ENCODE measurements at places on chromosomes 5 and 9.

GRCh38 chr9:16342246-16343020 is 528.0 kb downstream of the BNC2 start:
- no peak for DNase-seq

- no peak for DNase-seq
These were observed 26.4 kb downstream of the AMBP start for GRCh38 chr9:114051706-114052105.

GRCh38 chr9:107615321-107615720 is 125.8 kb upstream of the KLF4 start:
- no peak for DNase-seq

GRCh38 chr5:148981353-148981752 is 81.5 kb downstream of the SH3TC2 start:
- no peak for DNase-seq

- DNase-seq: no peak
These were observed 602.2 kb downstream of the BNC2 start for GRCh38 chr9:16268067-16268881.

DNA sequence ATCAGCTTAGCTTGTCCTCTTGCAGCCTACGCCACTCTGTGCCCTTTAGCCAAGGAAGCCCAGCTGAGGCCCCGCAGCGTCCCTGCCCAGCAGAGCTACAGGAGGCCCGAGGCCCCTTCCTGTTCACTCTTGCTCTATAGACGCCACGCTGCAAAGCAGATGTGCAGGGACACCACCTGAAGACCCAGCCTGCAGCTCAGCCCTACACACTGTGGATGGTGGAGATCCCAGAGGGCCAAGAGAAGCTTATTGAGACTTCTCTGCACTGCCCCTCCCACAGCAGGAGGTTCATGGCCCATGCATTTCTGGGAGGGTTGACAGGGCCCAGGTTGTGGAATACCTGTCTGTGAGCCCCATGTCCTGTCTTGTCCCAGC is 33.6 kb downstream of the IRF1 start:
- DNase-seq: no peak

DNA sequence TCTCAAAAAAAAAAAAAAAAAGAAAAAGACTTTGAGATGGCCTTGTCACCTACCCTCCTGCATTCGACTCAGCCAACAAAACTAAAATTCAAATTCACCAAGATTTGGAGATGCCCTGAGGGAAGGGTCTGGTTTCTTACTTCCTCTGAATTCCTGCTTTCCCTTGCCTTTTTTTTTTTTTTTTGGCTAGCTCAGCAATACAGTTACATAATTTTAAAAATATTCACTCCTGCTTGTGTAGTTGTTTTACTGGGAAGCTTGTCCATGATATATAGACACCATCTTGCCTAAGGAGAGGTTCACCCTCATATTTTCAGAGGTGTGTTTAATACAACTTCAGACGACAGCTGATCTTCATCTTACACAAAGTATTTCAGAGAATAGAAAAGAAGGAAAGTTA is 21.3 kb upstream of the SERINC5 start:
- no peak for DNase-seq

DNA sequence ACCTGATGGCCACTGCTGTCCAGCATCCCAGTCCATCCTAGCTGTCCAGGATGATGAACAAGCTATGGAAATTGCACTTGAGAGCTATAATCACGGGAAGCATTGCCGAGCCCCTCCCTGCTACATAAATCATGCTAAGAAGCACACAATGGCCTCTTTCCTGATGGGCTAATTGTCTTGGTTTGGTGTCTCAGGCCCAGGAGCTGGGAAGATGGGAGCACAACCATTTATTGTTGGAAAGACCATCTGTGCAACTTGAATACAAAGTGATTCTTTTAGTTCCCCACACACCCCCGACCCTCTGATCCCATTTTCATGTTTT is 80.4 kb downstream of the RGS3 start:
- no peak for DNase-seq

- no peak for DNase-seq
These were observed 621 bp upstream of the GCNT4 start for GRCh38 chr5:75053054-75053303.

DNA sequence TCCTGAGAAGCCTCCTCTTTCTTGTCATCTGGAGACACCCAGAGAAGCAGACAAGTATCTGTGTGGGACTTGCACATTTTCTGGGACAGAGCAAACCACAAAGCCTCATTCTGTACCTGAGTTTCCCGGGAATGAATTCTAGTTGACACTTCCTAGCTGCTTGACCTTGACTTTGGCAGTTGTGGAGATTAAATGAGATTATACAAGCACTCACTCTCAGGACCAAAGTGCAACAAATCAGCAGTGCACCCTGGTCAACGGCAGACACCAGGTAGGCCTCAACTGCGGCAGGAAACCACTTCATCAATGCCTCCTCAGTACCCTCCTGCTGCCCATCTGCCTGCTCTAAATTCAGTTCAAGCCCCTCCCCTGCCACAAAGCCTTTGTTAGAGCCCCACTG is 114.7 kb upstream of the PANK3 start:
- no peak for DNase-seq

DNA sequence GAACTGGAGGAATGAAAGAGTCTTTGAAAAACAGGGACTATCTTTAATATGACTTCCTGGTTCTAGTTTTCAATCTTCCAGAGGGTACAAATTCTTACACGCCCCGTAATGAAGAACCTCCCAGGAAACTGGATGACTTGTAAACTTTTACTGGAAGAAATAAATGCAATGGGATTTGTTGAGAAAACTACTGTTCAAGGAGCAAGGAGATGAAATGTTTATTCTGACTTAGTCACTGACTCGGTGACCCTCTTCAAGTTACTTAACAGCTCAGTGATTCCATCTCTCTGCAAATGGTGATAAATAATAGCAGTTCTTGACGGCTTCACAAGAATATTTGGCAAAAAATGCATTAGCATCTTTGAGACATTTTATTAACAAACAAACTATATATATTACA is 858.6 kb downstream of the PTPRD start:
- DNase-seq: no peak

DNA sequence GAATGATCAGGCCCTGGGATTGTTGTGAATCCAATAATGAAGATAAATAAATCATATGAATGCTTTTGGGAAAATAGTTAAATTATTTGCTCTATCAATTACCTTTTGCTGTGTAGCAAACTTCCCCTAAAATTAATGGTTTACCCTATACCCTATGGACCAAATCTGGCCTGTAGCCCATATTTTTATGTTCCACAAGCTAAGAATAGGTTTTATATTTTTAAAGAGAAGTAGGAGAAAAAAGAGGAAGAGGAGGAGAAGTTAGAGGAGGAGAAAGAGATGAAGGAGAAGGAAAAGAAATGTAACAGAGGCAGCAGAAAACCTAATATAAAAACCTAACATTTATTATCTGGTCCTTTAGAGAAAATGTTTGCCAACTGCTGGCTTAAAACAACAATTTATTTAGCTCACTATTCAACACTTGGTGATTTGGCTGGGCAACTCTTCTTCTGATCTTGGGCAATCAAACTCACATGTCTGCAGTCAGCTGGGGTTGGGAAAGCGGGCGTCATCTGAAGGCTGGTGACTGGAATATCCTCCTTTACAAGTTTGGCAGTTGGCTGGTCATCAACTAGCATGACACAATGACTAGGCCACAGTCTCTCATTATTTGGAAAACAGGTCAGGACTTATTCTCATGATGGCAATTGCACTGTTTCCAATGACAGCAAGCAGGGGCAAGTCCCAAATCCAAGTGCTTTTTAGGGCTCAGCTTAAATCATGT is 522.9 kb downstream of the RASEF start:
- no peak for DNase-seq

DNA sequence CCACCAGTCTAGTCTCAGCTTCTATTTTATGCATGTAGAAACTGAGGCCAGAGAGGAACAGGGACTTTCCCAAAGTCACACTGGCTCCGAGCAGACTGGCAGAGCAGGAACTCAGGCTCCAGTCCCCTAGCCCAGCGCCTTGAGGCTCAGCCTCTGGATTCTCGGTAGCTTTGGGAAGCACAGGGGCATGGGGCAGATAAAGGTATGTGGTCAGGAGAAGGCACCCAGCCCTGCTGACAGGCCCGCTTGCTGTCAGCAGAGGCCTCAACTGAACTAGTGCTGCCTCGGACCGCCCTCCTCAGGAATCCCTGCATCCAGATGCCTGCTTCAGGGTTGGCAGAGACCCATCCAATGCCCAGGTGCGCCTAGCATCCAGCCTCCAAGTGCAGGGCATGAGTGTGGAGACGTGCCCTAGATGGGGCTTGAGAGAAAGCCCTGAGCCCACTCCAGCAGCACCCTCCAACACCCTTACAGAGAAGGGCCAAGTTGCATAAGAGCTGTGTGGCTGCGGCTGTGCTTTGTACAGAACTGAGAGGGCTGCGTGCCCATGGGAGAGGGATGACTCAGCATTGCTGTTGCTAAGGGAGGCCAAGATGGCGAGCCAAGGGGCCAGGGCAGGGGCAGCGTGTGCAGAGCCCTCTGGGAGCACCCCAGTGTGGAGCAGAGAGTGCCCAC is 168.6 kb downstream of the MACROH2A1 start:
- no peak for DNase-seq

- DNase-seq: no peak
These were observed 90.2 kb downstream of the TMEM174 start for GRCh38 chr5:73263001-73263710.

DNA sequence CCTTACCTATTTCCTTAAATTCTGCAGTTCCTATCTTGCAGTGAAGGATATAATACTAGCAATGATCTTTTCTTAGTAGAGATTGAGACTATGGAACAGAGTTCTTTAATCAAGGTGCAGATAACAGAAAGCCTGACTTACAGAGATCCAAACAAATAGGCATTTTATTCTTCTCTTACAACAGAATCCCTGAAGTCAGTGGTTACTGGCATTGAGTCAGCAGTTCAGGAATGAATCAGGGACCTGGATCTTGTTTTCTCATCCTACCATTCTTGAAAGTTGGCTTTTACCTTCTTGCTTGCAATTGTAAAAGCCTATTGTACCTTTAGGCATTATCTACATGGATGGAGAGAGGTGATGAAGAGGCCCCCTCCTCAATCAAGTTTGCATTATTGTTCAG is 47.5 kb upstream of the TLE4 start:
- DNase-seq: no peak

- DNase-seq: no peak
These were observed 626 bp downstream of the OR13C2 start for GRCh38 chr9:104604801-104605200.

GRCh38 chr5:139733010-139733688 is 62.5 kb upstream of the PSD2 start:
- DNase-seq: no peak

DNA sequence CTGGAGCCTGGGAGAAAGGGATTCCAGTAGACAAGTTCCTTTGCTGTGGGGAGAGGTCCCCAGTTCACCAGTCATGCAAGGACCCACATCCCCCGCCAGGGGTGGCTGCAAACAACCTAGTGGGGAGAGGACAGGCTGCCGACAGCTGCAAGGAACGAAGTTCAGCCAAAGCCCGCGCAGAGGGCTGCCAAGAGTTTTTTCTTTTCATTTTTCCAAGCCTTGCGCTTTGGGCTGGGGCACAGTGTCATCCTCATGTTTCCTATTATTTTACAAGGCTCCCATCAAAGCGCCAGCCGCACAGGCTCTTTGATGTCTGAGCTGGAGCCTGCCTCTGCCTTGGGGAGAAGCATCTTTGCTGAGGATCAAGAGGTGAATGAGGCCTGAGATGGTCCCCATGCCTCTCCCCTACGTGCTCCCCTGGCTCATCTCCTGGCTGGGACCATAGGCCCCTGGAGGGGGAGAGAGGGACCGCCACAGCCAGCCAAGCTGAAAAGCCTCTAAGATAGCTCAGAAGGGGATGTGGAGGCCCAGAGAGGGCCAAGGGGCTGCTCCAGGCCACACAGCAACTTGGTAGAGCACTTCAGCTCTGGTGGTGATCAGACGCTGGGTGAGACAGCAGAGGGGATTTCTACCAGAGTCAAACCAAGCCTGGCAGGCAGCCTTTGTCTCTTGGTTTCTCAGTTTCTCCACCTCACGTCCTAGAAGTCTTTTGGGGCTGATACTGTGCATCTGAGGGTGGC is 50.4 kb upstream of the SYNPO start:
- no peak for DNase-seq

DNA sequence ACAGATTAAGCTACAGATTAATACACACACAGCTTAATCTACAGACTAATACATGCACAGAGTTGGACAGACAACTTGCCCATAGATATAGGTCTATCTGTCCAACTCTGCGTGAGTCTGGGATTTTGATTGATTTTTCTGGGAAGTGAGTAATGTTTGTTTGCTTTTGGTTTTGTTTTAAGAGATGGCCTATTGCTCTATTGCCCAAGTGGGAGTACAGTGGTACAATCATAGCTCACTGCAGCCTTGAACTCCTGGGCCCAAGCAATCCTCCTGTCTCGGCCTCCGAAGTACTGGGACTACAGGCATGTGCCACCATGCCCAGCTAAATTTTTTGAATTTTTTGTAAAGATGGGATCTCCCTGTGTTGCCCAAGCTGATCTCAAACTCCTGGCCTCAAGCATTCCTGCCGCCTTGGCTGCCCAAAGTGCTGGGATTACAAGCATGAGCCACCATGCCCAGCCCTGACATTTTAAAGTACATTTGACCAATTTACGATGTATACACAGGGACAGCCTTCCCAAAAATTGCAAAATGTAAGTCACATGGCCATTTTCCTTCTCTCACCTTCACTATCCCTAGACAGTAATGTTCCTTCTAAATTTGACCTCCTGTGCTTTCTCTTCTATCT is 50.8 kb downstream of the PAPPA start:
- no peak for DNase-seq

DNA sequence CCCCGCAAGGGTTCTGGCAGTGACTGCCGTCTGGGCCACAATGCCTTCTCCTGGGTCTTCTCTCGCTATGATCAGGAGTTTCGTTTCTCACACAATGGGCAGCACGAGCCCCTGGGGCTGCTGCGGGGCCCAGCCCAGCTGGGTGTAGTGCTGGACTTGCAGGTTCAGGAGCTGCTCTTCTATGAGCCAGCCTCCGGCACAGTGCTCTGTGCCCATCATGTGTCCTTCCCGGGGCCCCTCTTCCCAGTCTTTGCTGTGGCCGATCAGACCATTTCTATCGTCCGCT is 7.0 kb downstream of the HDHD3 start:
- no peak for DNase-seq

- no peak for DNase-seq
These were observed 226.4 kb downstream of the DCP2 start for GRCh38 chr5:113202746-113203716.

DNA sequence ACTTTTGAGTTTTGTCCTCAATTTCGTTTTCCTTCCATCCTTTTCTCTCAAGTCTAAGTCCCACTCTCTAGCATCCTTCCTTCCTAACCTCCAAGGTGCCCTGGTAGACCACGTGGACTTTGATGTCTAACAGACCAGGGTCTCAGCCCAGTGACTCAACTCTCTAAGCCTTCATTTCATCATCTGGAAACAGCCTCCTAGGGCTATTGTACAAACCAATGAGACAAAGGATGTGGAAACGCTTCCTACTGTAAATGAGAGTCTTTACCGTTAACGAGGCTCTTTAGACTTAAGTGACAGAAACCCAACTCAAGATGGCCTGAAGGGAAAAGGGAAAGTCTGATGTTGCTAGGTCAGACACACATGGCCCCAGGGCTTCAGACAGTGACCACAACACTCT is 49.2 kb upstream of the CPLX2 start:
- DNase-seq: no peak

Data from germinal center (tissue), 1 donor.